ENCODE measurements at places on chromosomes 1 and 21.

GRCh38 chr1:74767490-74767889, 34.5 kb downstream of the TYW3 start:
- no peak for DNase-seq

GRCh38 chr1:32111040-32111623, 3.3 kb downstream of the KPNA6 start:
- DNase-seq = no peak

GRCh38 chr1:156616463-156616862, 2.8 kb upstream of the HAPLN2 start:
- DNase-seq = no peak

GRCh38 chr1:14347776-14348175, 250.7 kb upstream of the KAZN start:
- DNase-seq = no peak

DNA sequence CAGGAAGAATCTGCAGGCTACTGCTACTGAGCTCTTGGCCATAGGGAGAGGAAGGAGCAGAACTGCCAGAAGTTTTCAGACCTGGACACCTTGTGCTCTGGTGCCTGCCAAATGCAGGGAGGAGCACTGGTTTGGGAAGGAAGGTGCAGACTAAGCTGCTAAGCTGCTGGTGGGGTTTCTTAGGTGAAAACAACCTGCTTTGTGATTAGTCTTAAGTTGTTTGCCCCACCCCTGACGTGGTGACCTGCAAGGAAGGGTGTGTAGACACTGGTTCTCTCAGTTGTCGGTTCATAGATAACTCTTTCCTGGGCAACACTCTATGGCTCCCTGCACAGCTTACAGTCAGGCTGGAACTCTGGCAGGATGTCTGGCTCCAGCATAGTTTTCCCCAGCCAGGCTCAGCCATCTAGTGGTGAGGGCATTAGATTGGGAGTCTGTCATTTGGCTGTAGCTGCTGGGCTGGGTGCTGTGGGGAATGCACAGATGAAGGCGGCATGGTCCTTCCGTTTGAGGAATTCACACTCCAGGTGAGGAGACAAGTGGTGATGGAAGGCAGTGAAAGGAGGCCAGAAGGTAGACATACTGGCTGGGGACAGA, 10.3 kb upstream of the S100A10 start:
- DNase-seq = no peak

- no peak for DNase-seq
Observed at GRCh38 chr1:15188678-15189077, 35.1 kb downstream of the TMEM51 start.
